Pons (tissue), 1 donor: ENCODE measurements at places on chromosomes 2 and 18.

DNA sequence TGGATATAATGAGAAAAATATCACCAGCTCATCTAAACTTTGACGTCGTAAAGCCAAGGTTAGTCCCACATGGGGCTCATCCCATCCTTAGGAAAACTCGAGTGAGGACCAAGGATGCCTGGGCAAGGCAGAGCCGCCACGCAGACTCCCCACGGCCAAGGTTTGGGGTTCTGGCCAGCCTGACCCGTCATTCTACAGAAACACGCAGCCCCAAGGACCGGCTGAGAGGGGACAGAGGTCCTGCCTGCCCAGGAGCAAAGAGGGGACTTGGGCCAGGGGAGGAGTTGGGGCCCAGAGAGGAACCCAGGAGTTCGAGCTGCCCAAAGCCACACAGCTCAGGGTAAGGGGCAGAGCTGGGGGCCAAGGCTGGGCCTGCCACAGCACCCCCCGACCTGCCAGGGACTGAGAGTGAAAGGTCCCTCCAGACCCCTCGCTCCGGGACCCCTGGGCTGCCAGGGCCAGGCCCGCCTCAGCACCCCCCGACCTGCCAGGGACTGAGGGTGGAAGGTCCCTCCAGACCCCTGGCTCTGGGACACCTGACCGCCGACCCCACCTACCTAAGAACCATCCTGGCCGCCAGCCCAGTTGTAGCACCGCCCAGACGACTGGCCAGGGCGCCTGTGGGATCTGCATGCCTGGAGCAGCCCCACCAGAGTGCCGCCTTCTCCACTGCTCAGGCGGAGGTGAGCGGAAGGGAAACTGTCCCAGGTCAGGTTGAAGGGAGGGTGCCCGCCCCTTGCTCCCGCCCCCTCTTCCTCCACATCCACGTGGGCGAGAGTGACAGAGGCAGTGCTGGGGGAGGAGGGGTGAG, at the start of gene PDCD1:
Gene PDCD1 (minus strand): TSS at position 689 of the 811 bp plus-strand sequence. CDS start 56 bp downstream, at position 633.
- DNase-seq = no peak

DNA sequence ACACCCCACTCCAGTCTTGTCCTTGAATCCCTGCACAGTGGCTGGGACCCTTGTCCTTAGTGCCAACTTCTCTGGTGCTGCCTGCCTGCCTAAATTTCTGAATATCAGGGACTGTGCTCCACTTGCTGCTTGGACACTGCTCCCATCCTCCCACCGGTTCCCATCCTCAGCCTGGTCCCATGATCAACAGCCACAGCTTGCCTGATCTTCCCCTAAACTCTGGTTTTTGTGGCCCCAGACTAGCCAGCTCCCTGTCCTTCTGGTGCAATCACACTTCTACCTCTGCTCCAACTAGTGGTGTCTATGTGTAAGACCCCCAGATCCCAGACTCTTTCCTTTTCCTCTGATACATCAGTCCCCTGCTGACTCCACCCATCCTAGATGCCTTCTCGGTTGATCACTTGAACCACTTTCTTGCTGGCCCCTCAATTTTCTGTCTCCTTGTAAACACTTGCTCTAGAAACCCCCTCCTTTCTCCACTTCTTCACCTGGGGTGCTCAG, 37.2 kb upstream of the POLE4 start:
- no peak for DNase-seq

GRCh38 chr2:235597081-235597615, 103.3 kb downstream of the AGAP1 start:
- no peak for DNase-seq

DNA sequence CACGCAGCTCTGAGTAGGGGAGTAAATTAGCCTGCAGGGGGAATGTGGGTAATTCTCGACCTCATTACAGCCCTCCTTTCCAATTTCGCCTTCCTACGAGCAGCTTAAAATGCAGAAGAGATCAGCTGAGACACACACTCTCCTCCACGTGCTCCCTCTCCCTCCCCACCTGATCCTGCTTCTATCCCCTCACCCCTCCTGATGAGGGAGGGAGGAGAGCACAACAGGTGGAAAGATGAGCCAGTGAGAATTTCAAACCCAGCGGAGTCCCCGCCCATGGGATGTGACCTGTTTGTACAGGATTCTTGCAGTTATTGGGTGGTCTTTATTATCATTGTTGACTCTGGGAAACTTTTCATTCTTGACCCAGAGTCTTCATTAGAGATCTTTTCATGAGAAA, 35.5 kb downstream of the DDX18 start:
- no peak for DNase-seq

DNA sequence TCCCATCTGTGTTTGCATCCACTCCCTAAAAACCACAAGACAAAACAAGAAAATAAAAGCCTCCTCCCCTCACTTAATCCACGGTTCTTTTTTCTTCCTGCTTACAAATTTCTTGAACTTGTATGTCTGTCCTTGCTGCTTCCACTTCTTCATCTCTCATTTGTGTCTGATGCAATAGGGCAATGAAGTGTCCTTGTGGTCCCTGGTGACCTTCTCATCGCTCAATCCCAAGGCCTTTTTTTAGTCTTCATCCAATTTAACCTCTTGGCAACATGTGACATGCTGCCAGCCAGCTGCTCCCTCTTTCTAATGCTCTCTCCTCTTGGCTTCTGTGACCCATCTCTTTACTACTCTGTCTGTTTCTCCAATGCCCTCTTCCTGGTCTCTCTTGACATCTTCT, 87.6 kb downstream of the SEMA4F start:
- DNase-seq = no peak

- no peak for DNase-seq
Measured at GRCh38 chr2:208249296-208249695, 5.6 kb downstream of the IDH1 start.

GRCh38 chr2:222743251-222743812, 71.9 kb downstream of the MOGAT1 start:
- peak; percentile 47 for DNase-seq

- no peak for DNase-seq
Measured at GRCh38 chr2:174836377-174836994, 72.2 kb upstream of the CHRNA1 start.

DNA sequence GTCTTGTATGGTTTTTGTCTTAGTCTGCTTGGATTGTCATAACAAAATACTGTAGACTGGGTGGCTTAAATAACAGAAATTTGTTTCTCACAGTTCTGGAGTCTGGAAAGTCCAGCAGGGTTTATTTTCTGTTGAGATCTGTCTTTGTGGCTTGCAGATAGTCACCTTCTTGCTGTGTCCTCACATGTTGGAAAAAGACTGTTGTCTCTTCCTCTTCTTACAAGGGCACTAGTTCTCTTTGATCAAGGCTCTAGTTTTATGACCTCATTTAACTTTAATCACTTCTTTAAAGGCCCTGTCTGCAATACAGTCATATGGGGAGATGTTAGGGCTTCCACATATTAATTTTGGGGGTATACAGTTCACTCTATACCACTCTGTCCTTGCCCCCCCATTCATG, 56.5 kb downstream of the NBEAL1 start:
- no peak for DNase-seq

DNA sequence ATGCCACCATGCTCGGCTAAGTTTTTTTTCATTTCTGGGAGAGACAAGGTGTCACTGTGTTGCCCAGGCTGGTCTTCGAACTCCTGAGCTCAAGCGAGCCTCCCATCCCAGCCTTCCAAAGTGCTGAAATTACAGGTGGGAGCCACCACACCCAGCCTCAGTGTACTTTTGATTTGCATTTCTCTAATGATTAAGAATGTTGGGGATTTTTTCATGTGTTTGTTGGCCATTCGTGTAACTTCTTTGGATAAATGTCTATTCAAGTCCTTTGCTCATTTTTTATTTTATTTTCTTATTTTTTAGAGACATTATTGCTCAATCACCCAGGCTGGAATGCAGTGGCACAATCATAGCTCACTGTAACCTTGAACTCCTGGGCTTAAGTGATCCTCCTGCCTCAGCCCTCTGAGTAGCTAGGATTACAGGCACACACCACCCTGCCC, 73.1 kb downstream of the TMEM185B start:
- no peak for DNase-seq

- DNase-seq = no peak
Measured at GRCh38 chr2:14143435-14143834, 489.1 kb upstream of the LRATD1 start.

DNA sequence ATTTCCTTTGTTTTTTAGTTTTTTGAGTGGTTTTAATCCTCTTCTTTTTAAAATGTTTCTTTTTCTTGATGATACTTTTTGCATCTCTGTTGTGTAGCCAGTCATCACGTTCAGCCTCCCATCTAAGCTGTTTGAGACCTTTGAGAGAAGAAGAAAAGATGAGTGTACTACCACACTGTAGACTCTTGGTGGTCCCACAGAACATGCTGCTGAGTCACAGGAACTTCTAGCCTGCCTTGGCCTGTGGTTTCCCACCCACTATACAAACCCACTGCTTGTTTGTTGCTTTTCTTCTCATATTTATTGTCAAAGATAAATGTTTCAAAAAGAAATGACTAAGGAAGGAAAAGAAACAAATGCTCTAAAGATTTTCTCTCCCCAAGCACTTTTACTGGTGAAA, 5.5 kb downstream of the CEBPZOS start:
- no peak for DNase-seq

DNA sequence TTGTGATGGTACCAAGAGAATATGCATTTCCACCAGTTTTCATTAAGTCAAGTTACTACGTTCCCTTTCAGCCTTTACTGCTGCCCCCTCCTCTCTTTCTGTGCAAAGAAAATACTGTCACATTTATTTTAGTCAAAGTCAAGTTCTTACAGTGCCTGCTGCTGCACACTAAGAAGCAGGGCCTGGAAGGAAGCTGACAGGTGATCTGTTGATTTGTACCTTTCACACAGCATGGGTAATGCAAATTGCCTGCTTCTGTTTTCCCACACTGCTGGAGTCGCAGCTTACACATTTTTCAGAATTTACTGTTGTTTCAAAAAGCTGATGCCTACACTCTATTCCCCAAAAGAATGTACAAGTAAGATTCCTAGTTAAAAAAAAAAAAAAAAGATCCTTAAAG, 48.7 kb upstream of the CD226 start:
- no peak for DNase-seq
